ENCODE measurements at places on chromosomes 12 and 14.
A peak's percentile ranks its signal among the peaks of the same experiment; 100 is the strongest.

- no peak for DNase-seq
Measured at GRCh38 chr14:104367866-104368750, 211.5 kb upstream of the C14orf180 start.

GRCh38 chr14:51663783-51664326, 12.1 kb downstream of the FRMD6 start:
- DNase-seq, result no peak

DNA sequence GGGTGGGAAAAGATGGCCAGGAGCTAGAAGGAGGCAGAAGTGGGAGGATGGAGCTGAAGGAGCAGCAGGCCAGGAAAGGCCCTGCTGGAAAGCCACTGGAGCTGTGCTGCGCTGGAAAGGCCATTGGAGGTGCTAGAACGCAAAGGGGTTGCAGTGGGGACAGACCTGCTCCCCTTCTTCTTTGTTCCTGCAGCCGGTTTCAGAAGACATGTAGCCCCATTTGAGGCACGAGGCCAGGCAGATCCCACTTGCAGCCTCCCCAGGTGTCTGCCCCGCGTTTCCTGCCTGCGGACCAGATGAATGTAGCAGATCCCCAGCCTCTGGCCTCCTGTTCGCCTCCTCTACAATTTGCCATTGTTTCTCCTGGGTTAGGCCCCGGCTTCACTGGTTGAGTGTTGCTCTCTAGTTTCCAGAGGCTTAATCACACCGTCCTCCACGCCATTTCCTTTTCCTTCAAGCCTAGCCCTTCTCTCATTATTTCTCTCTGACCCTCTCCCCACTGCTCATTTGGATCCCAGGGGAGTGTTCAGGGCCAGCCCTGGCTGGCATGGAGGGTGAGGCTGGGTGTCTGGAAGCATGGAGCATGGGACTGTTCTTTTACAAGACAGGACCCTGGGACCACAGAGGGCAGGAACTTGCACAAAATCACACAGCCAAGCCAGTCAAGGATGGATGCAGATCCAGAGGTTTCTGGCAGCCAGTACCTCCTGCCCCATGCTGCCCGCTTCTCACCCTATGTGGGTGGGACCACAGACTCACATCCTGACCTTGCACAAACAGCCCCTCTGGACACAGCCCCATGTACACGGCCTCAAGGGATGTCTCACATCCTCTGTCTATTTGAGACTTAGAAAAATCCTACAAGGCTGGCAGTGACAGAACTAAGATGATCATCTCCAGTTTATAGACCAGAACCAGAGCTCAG, 2.3 kb upstream of the GPR162 start:
- no peak for DNase-seq

- DNase-seq, result no peak
Measured at GRCh38 chr12:114245555-114245954, 160.4 kb downstream of the TBX5 start.

DNA sequence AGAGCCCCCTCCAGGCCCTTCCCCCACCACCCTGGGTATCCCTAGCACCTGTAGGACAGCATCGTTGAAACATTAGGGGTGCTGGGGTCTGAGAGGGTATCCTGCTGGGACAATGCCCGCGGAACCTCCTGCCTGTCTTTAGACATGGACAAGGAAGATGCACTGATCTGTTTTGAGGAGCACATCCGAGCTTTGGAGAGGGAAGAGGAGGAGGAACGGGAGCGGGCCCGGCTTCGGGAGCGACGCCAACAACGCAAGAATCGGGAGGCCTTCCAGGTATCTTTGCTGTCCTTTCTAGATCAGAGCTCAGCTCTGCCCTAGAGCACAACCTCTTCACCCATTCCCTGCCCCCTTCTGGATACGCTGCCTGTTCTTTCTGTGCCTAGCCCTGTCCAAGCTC, 13.2 kb downstream of the PRPF40B start:
- DNase-seq, result no peak

DNA sequence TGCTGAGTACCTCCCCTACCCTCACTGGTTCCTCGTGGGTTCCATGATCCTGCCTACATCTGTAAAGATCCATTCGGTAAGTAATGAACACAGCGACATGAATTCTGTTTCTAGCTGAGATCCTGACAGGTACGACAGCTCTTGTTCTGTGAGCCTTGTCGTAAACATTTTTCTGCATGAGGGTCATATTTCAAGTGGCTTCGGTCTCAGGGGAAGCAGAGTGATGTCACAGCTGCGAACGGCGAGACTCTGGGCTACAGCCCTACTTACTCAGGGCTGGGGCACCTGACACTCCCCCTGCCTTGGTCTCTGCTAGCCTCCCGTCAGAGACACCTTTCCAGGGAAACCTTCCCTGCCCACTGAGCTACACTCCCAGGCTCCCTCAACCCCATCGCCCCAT, 85.8 kb downstream of the RBM19 start:
- DNase-seq, result no peak

- DNase-seq, result peak; percentile 68
Measured at GRCh38 chr12:118103601-118104382, at the start of gene VSIG10. VSIG10 (minus strand) TSS chr12:118104011; CDS start chr12:118103671, 340 bp downstream.

- DNase-seq, result no peak
Measured at GRCh38 chr12:29710104-29710503, 73.6 kb downstream of the TMTC1 start.

GRCh38 chr12:132484183-132484890, 5.6 kb upstream of the FBRSL1 start:
- DNase-seq, result no peak

DNA sequence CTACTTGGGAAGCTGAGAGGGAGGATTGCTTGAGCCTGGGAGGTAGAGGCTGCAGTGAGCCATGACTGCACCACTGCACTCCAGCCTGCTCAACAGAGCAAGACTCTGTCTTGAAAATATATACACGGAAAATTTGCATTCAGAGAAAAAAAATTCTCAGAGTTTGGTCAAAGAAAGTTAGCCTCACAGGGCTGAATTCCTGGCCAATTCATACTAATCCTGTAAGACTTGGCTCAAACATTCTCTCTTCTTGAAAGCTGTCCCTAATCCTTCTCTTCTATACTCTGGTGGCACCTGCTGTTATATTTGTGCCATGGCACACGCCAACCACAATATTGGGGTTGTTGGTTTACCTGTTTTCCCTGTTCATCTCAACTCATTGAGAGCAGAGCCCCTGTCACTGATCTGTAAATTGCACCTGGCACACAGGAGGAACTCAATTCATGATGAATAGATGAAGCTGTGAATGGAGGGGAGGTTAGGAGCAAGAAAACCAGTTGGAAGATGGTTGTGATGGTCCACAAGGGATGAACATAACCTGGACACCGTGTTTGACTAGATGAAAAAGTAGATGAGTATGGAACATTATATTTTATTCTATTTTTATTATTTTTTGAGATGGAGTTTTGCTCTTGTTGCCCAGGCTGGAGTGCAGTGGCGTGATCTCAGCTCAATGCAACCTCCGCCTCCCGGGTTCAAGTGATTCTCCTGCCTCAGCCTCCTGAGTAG, 36.8 kb upstream of the SPTSSA start:
- no peak for DNase-seq

- DNase-seq, result no peak
Measured at GRCh38 chr12:25320123-25321006, 69.6 kb upstream of the KRAS start.

GRCh38 chr14:68793734-68794129, 865 bp upstream of the ZFP36L1 start:
- DNase-seq, result no peak

DNA sequence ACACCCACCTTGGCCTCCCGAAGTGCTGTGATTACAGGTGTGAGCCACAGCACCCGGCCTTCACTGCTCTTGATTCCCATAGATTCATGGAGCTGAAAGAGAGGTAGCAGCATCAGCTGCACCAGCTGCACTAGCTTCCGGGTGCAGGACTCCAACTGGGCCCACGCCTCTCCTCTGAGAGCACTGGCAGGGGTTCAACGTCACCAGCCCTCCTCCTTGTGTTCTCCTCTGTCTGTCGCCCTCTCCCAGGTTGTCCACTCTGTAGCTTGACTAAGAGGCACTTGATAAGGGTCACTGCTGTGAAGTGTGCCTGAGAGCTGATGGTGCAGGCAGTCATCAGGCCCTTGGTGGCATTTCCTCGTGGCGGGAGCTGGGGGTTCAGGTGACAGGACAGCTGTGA, 28.3 kb downstream of the MLXIP start:
- no peak for DNase-seq

GRCh38 chr14:48490756-48491155, 815.4 kb upstream of the MDGA2 start:
- DNase-seq, result no peak

DNA sequence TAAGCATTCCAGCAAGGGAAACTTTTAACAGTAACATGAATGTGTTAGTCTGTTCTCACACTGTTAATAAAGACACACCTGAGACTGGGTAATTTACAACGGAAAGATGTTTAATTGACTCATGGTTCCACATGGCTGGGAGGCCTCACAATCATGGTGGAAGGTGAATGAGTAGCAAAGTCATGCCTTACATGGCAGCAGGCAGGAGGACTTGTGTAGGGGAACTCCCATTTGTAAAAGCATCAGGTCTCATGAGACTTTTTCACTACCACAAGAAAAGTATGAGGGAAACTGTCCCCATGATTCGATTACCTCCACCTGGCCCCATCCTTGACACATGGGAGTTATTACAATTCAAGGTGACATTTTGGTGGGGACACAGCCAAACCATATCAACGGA, 168.3 kb downstream of the PAH start:
- no peak for DNase-seq

- no peak for DNase-seq
Measured at GRCh38 chr14:56358851-56359614, 220.6 kb upstream of the TMEM260 start.

GRCh38 chr12:56152756-56153677, 630 bp downstream of the MYL6B start:
- DNase-seq, result no peak

- peak; percentile 65 for DNase-seq
Measured at GRCh38 chr12:59383079-59383822, 212.6 kb upstream of the SLC16A7 start.

DNA sequence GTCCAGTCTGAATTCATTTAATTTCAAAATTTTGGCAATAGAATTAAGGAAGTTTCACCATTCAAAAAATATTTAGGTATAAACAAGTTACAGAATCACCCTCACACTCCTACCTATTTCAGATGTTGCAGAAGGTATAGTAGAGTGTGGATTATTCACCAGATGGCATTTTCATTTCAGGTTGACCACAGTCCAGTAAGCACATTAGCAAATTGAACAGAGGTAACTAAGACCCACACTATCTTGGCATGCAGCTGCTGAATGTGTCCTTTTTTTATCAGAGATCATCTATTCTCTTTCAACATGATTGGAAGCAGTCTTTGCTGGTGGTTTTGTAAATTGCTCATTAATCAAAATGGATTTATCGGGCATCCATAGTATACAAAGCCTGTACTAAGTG, 151.8 kb upstream of the GARIN6 start:
- no peak for DNase-seq

DNA sequence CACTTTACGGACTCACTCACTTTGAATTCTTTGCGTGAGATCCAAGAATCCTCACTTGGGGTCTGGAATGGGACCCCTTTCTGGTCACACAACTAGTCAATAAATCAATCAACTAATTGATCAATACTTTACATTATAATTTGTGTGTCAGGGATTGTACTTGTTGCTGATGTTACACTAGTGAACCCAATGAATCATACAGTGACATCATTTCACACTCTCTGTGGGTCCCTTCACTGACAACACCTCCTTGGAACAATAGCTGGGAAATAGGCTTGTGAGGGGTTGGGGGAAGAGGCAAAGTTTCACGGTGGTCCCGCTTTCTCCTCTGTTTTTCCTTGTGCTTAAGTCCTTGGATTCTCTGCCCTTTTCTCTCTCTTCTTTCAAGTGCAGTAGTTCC, 35.0 kb downstream of the TPH2 start:
- no peak for DNase-seq

DNA sequence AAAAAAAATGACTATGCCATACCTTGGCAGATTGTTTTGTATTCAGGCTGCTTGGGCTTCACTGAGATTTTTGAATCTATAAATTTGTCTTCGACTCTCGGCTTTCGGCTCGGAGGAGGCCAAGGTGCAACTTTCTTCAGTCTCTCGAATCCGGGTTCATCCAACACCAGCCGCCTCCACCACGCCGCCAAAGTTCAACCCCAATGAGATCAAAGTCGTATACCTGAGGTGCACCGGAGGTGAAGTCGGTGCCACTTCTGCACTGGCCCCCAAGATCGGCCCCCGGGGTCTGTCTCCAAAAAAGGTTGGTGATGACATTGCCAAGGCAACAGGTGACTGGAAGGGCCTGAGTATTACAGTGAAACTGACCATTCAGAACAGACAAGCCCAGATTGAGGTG, 12.4 kb upstream of the SPPL3 start:
- DNase-seq, result no peak

DNA sequence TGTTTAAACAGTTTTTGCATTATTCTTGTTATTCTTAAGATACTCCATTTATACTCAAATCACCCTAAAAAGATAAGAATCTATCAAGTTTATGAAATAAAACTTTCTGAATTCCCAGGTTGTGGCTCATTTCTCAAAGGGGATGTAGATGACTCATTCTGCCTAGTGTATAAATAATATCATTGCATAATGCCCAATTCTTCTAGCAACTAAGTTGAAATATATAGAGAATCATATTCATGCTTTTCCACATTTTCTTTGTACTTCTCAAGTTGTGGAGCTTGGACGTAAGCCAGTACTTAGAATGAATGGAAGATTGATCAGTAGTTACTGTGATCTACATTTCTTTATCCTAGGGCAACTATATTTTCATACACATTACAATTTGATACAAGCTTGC, 201.1 kb downstream of the PPFIA2 start:
- DNase-seq, result peak; percentile 64

- no peak for DNase-seq
Measured at GRCh38 chr12:128968668-128969067, 115.4 kb downstream of the GLT1D1 start.

GRCh38 chr14:89775151-89775550, 179.4 kb downstream of the EFCAB11 start:
- no peak for DNase-seq

GRCh38 chr14:88660056-88660455, 97.2 kb downstream of the ZC3H14 start:
- DNase-seq, result peak; percentile 8

- no peak for DNase-seq
Measured at GRCh38 chr14:27917896-27918295, 848.7 kb upstream of the FOXG1 start.

GRCh38 chr12:92134638-92135274, 10.9 kb downstream of the BTG1 start:
- DNase-seq, result peak; percentile 83

- peak; percentile 63 for DNase-seq
Measured at GRCh38 chr12:75322464-75322863, 7.7 kb downstream of the CAPS2 start.

- DNase-seq, result no peak
Measured at GRCh38 chr14:45810152-45810872, 557.3 kb upstream of the MIS18BP1 start.

- DNase-seq, result no peak
Measured at GRCh38 chr12:93191423-93191822, 186.3 kb upstream of the NUDT4 start.

- no peak for DNase-seq
Measured at GRCh38 chr12:120061575-120062214, 54.9 kb downstream of the RAB35 start.

DNA sequence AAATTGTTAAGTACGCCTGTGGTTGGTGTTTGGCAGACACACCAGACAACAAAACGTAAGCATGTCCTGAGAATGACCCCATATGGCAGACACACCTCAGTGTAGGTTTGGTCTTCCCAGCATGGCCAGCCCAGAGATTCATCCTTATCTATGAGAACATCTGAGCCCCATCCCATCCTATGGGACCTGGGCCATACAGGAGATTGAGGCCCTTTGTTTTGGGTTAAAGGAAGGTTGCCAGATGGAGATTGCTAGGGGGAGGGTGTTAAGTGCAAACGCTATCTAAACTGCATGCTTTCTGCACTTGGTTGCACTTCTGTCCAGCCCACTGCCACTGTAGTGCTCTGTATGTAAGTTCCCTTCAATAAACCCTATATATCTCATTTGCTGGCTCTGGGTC, 4.1 kb upstream of the PCNX4 start:
- DNase-seq, result no peak

Measured in fibroblast of skin of back (primary cell).